Pons (tissue), 1 donor: ENCODE measurements at places on chromosomes 6 and 20.
A peak's percentile ranks its signal among the peaks of the same experiment; 100 is the strongest.

DNA sequence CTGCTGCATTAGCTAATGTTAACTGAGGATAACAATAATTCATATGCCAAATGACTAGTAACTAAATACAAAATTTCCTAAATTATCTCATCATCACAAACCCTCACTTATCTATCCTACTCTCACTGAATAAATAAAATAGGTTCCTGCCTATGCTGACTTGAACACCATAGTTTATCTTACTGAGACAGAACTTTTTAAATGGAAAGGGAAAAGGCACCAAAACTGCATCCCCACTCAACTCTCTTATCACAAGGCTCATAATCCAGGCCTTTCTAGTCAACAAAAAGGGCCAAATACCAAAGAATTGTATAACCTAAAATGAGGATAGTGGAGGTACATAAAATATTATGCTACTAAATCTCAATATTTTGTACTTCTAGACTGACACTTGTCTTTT is 23.1 kb downstream of the OSTM1 start:
- DNase-seq = no peak

- DNase-seq = peak; percentile 55
These were observed 241 bp upstream of the CFAP206 start for GRCh38 chr6:87407561-87407900.

DNA sequence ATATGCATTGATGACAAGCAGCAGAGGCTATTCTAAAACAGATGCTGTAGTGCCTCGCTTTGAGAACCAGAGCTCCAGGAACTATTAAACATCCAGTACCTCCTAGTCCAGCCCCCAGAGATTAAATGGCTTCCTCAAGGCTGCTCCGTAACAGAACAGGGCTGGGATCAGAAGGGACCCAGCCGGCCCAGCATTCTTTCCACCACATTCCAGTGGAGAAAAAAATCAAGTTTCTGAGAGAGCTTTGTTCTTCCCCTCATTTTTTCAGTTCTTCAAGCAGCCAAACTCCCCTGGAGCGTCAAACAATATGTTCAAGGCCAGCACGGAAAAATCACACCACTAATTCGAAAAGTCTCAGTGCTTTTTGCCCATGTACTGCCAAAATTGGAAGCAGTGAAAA is 5.8 kb upstream of the STMND1 start:
- no peak for DNase-seq

- no peak for DNase-seq
These were observed 48.8 kb downstream of the FLRT3 start for GRCh38 chr20:14288341-14289330.

- DNase-seq = no peak
These were observed 32.0 kb upstream of the POPDC3 start for GRCh38 chr6:105211831-105212230.

- DNase-seq = no peak
These were observed 21.4 kb downstream of the BCAS1 start for GRCh38 chr20:54048891-54049545.

DNA sequence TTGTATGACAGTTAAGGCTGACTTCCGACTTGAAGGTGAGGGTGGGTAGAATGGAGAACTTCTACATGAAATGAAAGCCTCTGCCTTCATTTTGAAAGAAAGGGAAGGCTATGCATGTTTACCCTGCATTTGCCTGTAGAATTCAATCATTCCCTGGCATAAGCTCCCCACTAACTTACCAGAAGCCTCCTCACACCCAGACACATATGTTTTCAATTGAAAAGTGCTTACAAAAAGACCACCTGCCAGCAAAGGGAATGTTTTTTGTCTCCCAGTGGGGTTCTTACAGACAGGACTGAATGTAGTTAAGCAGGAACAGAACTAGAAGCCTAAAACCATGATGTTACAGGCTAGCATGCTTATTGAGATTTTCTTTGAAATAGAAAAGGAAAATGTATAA is 392.1 kb upstream of the HSF2 start:
- no peak for DNase-seq

GRCh38 chr6:106122306-106122918 is 36.3 kb downstream of the PRDM1 start:
- no peak for DNase-seq

- DNase-seq = no peak
These were observed 11.4 kb downstream of the SYTL3 start for GRCh38 chr6:158661156-158661685.

- DNase-seq = no peak
These were observed 158.5 kb downstream of the PHACTR1 start for GRCh38 chr6:12875051-12875450.

- peak; percentile 79 for DNase-seq
These were observed 2.6 kb downstream of the PRSS35 start for GRCh38 chr6:83514866-83515466.

DNA sequence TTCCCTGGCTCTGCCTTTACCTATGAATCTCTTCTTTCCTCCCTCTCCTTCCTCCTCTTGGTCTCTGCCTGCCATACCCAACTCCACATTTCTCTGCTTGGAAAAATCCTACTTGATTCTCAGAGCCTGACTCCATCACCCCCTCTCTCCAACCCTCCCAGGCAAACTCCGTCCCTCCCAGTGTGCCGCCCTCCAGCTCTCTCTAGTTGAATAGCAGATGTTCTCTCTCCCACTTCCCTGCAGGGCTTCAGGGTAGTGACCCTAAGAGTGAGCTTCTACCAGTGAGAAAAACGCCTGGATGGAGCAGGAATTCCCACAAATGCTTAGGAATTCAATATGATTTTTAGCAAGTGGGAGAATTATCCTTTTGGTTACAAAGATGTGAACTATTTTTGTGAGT is 141.6 kb downstream of the MTHFD1L start:
- no peak for DNase-seq

- DNase-seq = no peak
These were observed 183.1 kb downstream of the PRDM13 start for GRCh38 chr6:99789767-99790166.

DNA sequence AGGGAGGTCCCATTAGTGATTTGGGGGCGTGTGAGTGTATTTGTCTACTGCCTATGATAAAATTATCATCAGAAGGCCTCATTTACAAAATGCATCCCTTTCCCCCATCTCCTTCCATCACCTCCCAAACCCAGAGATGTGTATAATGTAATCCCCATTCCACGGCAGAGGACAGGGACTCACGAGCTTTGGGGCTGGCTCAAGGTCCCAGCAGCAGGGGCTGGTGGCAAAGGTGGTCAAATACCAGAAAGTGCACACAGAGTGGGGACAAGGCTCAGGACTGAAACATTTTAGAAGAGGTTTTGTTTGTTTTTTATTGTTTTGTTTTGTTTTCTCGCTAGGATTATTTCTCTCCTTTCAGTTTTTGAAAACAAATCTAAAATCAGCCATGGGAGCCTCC is 68.5 kb upstream of the TOP1 start:
- DNase-seq = no peak

GRCh38 chr6:14796974-14797762 is 448.7 kb upstream of the JARID2 start:
- no peak for DNase-seq

DNA sequence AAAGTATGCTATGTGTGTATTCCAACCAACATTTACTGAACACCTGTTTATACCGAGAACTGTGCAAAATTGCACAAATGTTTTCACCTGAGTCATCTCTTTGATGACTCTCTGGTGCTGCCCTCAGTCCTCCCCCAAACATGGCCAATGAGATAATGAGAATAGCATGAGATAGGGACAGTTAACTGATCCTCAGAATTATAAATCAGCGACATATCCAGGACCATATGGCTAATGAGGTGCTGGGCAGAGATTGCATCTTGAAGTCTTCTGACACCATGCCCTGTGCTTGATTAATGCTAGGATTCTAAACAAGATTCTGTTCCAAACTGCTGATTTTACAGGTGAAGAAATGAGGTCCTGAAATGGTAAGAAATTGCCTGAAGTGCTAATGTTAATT is 13.0 kb downstream of the CLVS2 start:
- DNase-seq = no peak

GRCh38 chr20:37837924-37838323 is 65.0 kb upstream of the VSTM2L start:
- DNase-seq = no peak

GRCh38 chr6:14132921-14133275 is 15.3 kb downstream of the CD83 start:
- no peak for DNase-seq
